Cortex of kidney (tissue), 1 donor: ENCODE measurements at places on chromosomes 6 and 20.

DNA sequence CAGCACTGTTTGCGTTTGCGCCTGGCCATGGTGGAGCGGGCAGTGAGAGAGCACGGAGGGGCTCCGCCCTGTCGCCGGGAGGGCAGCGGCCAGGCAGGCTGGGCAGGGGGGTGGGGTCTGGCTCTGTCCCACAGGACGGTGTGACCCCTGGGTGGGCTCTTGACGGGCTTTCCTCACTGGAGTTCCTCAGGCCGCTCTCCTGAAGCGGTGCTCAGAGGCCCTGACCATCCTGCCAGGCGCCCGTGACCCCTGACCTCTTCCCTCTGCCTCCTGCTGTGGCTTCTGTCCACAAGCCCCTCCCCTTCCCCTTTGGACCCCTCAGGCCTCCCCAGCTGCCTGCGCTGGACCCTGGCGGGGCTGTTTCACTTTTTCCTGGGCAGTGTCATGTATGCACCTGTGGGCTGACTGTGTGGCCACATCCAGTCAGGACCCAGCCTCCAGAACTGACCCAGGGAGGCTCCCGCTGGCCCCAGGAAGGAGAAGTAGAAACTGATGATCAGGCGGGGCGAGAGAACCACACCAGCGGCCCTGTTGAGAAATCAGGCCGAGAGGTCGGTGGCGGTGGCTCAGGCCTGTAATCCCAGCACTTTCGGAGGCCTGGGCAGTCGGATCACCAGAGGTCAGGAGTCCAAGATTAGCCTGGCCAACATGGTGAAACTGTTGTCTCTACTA is 1.2 kb downstream of the OGFR start:
- no peak for DNase-seq

DNA sequence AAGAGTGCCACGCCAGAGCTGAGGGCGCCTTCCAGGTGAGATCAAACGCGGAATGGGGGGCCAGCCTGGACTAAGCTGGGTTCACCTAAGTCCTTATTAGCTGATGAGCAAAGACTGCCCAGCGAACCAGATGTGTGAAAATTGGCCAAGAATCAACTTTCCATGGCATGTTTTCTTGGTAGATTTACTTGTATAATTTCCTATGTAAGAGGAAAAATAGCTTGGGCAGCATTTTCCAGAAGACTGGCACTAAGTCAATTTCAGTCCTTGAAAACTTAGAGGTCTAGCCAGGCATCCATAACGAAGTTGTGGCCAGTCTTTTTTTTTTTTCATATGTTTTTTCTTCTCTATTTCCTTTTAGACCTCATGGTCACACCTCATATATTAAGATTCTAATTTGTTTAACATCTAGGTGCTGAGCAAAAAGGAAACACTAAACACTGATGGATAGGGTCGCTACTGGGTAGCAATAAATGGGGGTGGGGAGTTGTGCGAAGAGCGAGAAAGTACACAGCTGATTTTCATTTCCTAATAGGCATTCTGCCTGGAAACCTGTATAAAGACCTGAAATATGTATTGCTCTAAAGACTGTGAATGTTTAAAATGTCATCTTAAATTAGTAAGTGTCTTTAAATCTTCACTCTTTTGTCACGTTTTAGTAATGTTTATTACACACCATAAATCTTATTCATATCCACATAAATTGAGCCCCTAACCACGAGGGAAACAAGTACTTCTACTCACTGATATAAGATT is 188.8 kb downstream of the CD83 start:
- no peak for DNase-seq

GRCh38 chr20:63844511-63844991 is 13.5 kb upstream of the ZBTB46 start:
- DNase-seq: no peak

DNA sequence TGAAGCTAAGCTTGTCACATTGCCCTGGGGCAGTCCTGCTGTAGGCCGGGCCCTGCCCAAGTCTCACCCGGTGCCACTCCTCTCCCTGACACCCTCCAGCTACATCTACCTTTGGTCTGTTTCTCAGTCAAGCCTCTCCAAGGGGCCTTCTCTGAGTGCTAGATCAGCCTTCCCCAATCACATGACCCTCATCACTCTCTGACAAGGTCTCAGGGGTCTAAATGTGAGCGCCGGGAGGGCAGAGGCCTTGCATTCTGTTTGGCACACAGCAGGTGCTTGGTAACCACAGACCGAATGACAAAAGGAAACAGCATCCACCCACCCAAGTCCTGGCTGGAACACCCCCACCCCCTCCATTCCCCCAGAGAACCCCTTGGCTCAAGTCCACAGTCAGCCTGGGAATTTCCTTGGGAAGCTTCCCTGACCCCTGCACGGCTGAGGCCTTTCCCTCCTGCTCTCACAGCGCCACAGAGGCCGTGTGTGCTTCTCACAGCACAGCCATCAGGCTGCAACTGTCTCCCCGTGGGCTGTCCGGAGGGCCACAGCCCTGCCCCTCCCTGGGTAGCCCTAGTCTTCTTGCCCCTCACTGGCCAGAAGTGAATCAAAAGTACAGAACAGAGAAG is 32.9 kb downstream of the PKIG start:
- no peak for DNase-seq

DNA sequence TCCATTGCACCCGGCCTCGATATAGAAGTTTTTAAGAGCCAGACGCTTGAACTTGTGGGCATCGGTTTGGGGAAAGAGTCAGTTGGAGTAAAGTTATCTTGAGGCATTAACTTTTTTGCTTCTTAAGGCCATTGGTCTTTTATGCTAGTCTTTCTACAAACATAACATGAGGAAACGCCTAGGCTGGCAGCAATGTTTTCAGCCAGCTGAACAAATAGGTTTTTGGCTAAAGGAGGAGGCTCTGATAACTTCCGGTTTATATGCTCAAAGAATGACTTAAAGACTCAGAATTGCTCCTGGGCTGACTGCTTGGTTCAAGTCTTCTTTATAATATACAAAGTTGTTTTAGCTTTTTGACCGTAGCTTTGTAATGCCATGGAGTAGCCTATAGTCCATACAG is 46.2 kb downstream of the HLA-C start:
- DNase-seq: no peak

GRCh38 chr6:109242029-109242428 is 140.2 kb downstream of the CD164 start:
- DNase-seq: no peak

DNA sequence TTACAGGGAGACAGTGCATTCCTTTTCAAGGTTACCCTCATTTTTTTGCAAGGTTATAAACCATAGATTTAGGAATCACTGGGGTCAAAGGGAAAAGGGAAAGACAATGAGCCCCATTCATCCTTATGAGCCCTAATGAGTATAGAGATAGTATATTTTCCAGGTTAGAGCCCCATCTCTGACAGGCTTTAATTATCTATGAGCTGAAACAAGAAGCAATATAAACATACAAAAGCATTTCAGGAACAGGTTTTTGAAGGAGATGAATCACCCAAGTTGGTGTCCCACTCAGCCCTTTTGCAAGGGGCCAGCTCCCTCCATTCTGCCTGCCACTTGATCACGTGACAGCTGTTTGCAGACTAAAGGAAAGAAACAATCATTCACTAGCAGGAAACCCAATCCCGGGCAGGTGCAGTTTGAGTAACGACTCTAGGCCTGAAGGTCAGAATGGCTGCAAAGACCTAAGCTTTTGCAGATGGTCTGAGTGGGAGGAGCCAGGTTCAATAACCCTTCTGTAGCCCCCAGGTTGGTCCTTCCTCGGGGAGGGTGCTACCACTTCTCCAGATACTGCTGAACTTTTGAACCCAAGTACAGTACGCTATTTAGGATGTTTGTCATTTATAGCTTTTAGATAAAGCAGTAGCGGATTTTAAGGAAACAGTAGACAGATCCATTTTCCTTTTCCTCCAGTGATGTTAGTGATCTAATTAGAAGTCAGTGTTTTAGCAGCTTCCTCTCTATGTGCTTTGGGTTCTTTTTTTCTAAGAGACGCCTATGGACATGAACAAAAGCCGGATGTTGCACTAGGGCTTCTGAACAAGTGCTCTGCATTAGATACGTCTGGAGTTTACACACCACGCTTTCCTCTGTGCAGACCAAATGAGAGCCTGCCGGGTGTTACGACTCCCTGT is 253.2 kb downstream of the SOX4 start:
- no peak for DNase-seq

DNA sequence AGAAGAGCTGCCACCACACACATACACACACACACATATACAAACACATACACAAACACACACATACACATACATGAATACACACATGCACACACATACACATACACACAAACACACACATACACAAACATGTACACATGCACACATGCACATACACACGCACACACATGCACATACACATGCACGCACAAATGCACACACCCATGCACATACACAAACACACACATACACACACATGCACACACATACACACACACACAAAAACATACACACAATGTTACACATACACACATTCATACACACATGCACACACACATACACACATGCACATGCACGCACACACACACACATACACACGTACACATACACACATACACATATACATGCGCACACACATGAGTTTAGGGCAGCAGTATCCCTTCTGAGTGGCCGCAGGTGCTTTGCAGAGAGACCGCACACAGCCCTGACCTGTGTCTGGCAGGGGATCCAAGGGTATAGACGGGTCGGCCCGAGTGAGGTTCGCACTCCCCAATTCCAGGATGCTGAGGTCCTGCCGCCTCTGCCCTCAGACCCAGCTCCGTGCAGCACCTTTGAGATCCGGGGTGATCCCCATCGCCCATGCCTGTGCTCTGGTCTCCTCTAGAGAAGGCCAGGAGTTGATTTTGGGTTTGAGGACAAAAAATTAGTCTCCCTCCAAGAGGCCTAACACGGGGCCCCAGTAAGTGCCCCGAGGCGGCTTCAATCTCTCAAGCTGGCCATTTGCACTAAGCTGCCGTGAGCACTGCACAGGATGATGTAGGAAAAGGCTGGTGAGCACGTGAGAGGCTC is 56.8 kb downstream of the TMEM242 start:
- no peak for DNase-seq

GRCh38 chr20:12287575-12287974 is 369.9 kb downstream of the BTBD3 start:
- DNase-seq: no peak

DNA sequence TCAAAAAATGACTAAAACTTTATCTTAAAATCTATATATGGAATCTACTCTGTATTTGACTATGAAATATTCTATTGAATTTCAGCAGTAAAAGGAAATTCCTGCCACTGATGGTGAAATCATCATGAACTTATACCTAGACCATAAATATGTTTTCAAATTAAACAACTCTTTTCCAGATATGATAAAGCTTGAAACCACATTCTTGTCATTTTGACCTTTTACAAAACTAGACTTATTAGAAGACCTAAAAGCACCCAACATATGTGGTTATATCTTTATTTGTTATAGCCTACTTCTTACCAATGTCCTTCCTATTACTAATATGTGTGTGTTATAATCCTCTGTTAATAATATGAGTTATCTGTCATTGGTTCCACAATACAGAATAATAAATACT is 35.3 kb downstream of the FRK start:
- no peak for DNase-seq

GRCh38 chr6:53233309-53233708 is 84.7 kb upstream of the GCM1 start:
- no peak for DNase-seq

DNA sequence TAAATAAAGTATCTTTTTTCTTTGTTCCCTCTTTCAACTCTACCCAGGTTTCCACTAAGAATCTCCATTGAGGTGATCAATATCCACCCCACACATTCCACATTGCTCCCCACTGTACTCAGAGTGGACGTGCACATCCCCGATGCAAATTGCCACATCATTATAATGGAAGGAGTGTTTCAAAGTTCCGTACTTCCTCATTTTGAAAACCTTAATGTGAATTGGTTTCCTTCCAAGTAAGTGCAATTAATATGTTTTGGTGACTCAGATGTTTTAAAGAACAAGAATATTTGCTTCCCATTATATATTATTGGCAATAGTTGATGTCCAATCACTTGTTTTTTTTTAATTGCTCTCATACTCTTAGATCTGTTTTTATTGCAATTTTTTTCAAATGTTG is 463.6 kb downstream of the HACE1 start:
- DNase-seq: no peak
